Stimulated activated CD8-positive, alpha-beta memory T cell treated with anti-CD3 and anti-CD28 coated beads, Interleukin-15, amount 100 ng/mL, for 48 hours (primary cell): ENCODE measurements at places on chromosomes 4 and X.

DNA sequence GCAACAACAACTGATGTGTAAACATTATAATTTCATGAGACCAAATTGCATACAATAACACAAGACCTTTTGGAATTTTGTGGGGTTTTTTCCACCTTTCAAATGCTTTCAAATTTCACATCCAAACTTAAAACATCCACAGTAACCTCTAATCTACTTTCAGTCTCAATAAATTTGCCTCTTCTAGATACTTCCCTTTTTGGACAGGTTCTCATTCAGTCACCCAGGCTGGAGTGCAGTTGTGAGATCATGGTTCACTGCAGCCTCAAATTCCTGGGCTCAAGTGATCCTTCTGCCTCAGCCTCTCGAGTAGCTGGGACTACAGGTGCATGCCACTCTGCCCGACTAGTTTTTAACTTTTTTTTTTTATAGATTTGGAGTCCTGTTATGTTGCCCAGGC lies 556.6 kb downstream of the NLGN4X start:
- DNase-seq = no peak

DNA sequence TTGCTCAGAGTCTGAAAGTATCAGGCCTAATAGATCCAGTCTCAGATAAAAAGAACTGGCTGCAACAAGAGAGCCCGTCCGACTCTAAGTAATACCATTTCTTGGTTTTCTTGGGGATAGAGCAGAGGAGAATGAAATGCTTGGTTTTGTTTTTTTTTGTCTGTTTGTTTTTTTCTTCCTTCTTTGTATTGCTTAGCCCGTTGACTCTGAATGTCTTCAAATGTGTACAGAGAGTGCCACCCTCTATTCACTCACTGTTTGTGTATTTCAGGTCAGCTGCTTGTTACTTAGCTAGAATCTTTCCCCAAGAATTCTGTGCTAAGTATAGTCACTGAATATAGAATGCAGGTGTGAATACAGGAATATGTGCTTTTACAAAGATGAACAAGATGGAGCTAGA lies 5.7 kb upstream of the TMEM156 start:
- DNase-seq = no peak

DNA sequence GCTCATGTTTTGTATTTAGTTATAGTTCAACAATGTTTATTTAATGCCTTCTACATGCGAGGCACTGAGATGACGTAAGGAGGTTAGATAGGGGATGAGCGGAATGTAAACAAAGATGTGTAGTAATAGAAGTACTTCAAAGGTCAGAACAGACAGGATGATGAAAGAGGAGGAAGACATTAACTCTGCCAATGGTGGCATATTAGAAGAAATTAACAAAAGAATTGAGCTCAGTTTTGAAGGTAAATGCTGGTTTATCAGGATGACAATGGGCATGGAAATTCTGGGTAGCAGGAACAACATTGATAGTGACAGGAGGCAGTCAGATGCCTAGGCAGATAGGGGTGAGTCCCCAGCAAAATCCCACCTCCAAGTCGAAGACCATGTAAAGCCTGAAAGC lies 62.3 kb upstream of the PGRMC2 start:
- no peak for DNase-seq

DNA sequence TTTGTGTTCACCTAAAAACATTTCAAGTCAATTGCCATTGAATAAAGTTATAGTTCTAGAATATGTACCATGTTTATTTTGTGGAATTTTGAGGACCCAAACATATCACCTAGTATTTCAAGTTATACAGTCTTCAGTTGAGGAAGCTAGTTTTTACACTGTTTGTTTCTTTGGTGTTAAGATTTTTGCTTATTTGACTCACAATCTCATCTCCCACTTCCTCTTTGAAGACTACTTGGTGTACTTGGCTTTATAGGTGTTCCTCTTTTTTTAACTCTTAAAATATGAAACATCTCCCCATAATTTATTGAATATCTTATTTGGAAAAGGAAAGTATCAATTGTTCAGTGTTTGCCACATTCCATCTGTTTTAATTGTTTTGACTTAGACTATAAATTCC lies 675.4 kb downstream of the RAPGEF2 start:
- no peak for DNase-seq

GRCh38 chr4:109389369-109390114 lies 44.1 kb upstream of the SEC24B start:
- DNase-seq = no peak

DNA sequence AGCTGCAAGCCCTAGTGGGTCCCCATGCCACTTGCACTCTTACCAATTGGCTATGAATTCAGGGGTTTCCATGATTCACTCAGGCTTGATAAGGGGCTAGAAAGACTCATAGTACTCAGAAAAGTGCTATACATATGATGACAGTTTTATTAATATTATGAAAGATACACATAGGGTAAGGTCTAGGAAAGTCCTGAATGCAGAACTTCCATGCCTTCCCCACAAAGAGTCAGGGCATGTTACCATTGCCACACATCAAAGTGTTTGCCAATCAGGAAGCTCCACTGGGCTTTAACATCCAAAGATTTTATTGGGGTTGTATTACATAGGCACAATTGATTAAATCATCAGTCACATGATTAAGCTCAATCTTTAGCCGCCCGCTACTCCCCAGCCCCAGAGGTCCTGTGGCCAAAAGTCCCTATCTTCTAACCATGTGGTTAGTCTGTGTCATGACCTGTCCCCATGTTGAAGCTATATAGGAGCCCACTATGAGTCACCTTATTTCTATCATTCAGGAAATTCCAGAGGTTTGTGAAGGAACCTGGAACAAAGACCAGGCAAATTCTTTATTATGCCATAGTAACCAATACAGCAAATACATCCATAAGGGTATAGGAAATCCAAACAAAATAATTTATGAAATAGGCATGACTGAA lies 635.6 kb downstream of the STPG2 start:
- DNase-seq = no peak
